ENCODE measurements at places on chromosomes 16 and 17. TPM values are rescaled to one million over a fixed set of nuclear protein-coding genes. Genes with fewer than 3 reads are reported as not detected.
A peak's percentile ranks its signal among the peaks of the same experiment; 100 is the strongest.

Gene TAC4
- polyA plus RNA-seq: not detected

Gene MARF1
- polyA plus RNA-seq: 10.3 TPM

Gene CA4
- polyA plus RNA-seq: 0.15 TPM

Gene KRT9
- not detected for polyA plus RNA-seq

Gene TEX14
- 0.02 TPM for polyA plus RNA-seq

Gene TLCD3B
- 3.8 TPM for polyA plus RNA-seq

Gene YBX2
- 0.54 TPM for polyA plus RNA-seq

GRCh38 chr16:50802961-50803360, 61.1 kb downstream of the CYLD start:
- no peaks in the 10 kb centered on the region for H3K36me3 ChIP-seq
- H3K4me1 ChIP-seq: peaks cover 5% of the 10 kb centered on the region
- no peaks in the 10 kb centered on the region for H3K27me3 ChIP-seq
- DNase-seq: no peak

DNA sequence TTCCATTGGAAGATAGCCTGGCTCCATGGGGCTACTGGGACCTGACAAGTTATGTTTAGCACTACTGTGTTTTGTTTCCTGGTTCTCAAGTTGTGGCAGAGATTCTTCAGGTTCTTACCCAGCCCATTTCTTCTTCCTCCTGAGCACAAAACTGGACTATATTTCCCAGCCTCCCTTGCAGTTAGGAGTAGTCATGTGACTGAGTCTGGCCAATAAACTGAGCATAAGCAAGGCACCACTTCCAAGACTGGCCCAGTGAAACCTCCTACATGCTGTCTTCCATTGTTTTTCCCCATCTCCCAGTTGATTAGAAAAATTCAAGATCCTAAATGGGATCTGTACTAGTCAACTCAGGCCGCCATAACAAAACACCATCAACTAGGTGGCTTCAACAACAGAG, 28.2 kb upstream of the RBBP6 start:
- no peak overlapping the region for H3K4me3 ChIP-seq
- no peak overlapping the region for H3K27ac ChIP-seq
- no peaks in the 10 kb centered on the region for H3K27me3 ChIP-seq
- no peak for DNase-seq

DNA sequence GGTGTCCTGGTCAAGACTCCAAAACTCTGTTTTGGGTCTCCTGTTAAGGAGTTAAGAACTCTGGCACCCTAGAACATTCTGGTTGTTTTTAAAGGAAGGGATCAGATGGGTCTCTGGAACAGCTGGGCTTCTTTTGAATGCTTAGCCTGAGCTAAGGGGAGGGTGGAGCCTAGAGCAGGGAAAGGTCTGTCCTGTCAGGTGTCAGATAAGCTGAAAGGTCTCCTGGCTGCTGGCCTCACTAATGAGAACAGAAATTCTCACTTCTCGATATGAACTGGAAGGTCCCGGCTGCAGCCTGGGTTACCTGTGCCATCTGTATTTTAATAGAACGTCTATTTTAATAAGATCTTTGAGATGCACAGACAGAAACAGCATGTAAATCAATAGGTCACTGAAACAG, 69.0 kb downstream of the RAP1GAP2 start:
- H3K27ac ChIP-seq: peak overlapping the region; percentile 5
- no peaks in the 10 kb centered on the region for H3K36me3 ChIP-seq
- no peak for DNase-seq
- H3K4me1 ChIP-seq: peaks cover 42% of the 10 kb centered on the region

- no peak overlapping the region for H3K27ac ChIP-seq
- no peaks in the 10 kb centered on the region for H3K4me1 ChIP-seq
- H3K36me3 ChIP-seq: peaks cover 65% of the 10 kb centered on the region
- no peaks in the 10 kb centered on the region for H3K27me3 ChIP-seq
- no peak overlapping the region for H3K4me3 ChIP-seq
- no peak for DNase-seq
Measured at GRCh38 chr17:80141463-80142165, 5.3 kb downstream of the EIF4A3 start.

GRCh38 chr16:50038756-50039529, 13.9 kb downstream of the CNEP1R1 start:
- H3K36me3 ChIP-seq: peaks cover 32% of the 10 kb centered on the region
- H3K27ac ChIP-seq: no peak overlapping the region
- H3K27me3 ChIP-seq: no peaks in the 10 kb centered on the region
- H3K4me3 ChIP-seq: no peak overlapping the region
- peaks cover 14% of the 10 kb centered on the region for H3K4me1 ChIP-seq

DNA sequence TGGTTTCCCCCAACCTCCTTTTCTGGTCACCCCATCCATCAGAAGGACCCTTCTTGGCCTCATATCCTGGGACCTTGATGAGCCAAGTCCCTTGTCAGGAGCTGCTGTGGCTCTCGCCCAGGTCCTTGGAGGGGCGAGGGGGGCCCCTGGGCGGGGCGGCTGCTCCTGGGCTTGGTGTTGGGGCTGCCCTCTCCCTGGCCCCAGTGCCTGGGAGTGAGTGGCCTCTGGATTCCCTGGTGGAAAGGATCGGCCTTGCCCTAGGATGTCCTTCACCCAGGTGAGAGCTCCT, 6.2 kb upstream of the NOTUM start:
- 0 out of 2 replicates have a peak, but pooled peaks cover 3% of the 10 kb centered on the region for H3K27me3 ChIP-seq
- DNase-seq: no peak
- no peaks in the 10 kb centered on the region for H3K4me1 ChIP-seq
- no peak overlapping the region for H3K4me3 ChIP-seq
- no peaks in the 10 kb centered on the region for H3K36me3 ChIP-seq
- peak overlapping the region; percentile 84 for H3K27ac ChIP-seq

DNA sequence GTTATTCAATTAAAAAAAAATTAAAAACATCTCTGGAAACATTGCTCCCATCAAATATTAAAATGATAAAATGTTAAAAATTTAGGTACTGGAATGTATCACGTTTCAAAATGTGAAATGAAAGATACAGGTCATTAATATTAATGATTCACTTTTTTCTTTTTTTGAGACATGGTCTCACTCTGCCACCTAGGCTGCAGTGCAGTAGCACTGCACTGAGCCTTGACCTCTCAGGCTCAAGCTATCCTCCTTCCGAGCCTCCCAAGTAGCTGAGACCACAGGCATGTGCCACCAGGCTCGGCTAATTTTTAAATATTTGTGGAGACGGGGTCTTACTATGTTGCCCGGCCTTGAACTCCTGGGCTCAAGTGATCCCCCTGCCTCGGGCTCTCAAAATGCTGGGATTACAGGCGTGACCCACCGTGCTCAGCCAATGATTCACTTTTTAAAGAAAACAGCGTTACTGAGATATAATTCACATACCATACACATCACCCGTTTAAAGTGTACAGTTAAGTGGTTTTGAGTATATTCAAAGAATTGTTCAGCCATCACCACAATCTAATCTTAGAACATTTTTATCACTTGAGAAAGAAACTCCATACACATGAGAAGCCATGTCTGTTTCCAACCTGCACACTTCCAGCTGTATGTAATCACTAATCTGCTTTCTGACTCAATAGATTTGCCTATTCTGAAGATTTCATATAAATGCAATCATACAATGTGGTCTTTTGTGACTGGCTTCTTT, 19.1 kb upstream of the NETO2 start:
- H3K36me3 ChIP-seq: peaks cover 6% of the 10 kb centered on the region
- H3K4me3 ChIP-seq: no peak overlapping the region
- H3K4me1 ChIP-seq: no peaks in the 10 kb centered on the region
- no peaks in the 10 kb centered on the region for H3K27me3 ChIP-seq

DNA sequence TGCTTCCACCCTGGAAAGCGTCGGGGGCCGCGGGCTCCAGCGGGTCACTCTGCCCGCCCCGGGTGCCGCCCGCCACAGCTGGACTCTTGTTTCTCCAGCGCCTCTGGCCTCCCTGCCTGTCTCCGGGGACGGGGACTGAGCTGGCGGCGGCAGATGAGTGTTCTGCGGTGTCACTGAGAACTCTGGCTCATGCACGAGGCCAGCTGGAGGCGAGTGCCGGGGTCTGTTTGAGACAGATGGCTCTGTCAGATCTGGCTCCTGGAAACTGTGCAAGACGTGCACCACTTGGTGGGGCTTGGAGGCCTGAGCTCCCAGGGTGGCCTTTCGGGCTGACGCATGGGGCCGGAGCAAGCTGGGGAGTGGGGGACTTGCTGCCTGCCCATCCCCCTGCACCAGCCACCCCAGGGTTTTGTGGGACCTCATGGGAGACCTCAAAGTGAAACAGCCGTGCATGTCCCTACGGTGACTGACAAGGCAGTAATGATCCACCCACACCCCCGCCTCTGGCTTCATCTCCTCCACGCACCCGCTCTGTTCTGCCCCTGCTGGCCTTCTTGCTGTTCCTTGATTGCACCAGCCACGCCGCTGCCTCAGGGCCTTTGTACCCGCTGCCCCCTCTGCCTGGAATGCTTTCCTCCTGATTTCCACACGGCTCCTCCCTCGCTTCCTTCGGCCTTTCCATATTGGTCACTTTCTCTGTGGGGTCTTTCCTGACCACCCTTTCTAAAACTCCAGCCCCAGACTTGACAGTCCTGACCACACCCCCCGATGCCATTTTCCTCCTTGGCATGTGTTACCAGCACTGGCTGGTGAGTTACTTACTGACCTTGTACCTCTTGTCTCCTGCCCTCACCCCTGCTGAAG, 174.9 kb upstream of the CIBAR2 start:
- DNase-seq: peak; percentile 93
- H3K4me3 ChIP-seq: no peak overlapping the region
- peak overlapping the region; percentile 92 for H3K27ac ChIP-seq
- H3K36me3 ChIP-seq: no peaks in the 10 kb centered on the region
- no peaks in the 10 kb centered on the region for H3K27me3 ChIP-seq

GRCh38 chr16:69241926-69242325, 55.0 kb downstream of the SNTB2 start:
- no peaks in the 10 kb centered on the region for H3K27me3 ChIP-seq
- no peak for DNase-seq
- H3K4me3 ChIP-seq: no peak overlapping the region
- no peak overlapping the region for H3K27ac ChIP-seq

Data from SK-N-SH (cell line).